Activated T-cell treated with anti-CD3 and anti-CD28 coated beads, Interleukin-2, amount 50 U/mL, for 24 hours (primary cell): ENCODE measurements at places on chromosomes 2 and 18.

DNA sequence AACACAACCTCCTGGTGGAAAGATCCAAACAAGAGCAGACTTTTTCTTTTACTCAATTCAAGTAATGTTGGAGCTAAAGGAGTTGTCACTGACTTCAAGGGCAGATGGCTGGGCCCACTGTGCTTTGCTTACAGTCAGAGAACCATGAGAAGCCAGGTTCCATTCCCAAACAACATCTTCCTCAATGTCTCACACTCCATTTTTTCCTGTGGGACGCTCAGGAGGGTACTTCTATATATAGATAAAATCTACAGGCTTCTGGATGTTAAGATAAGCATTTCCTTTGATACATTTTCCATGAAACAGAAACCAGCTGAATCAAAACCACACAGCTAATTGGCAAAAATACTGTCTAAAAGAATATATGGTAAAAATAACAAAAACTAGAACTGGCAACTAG lies 14.4 kb downstream of the IWS1 start:
- no peak for DNase-seq

DNA sequence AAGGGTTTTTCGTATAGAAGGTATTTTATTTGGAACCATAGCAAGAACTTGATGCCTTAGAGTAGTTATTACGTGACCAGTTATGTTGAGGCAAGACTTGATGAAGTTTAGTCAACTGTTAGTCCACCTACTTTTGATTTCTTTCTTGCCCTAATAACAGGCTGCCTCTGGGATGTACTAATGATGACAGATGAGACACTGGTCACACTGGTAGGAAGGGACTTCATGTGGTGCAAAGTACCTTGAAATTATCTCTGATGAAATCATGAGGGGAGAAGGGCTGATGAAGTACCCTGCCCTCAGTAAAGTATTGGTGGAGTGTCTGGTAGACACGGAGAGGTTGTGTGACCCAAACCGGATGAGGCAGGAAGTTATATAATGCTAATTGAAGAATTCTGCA lies 5.4 kb downstream of the DIS3L2 start:
- no peak for DNase-seq

- DNase-seq, result no peak
These were observed 248.8 kb downstream of the MREG start for GRCh38 chr2:215764441-215765048.

GRCh38 chr2:45879406-45879805 lies 227.9 kb downstream of the PRKCE start:
- DNase-seq, result no peak

DNA sequence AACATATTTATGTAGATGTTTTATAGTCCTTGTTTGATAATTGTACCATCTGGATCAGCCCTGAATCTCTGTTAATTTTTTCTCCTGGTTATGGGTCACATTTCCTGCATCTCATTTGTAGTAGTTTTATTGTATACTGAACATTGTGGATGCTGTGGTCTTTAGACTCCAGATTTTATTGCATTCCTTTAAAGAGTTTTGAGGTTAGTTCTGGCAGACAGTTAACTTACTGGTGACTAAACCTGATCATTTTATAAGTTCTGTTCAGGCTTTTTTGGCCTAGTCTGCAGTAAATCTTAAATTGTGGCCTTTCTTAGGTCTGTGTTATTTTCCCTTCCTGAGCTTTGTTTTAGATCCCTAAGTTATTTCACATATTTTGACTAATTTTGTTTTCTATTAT lies 84.3 kb downstream of the FANCL start:
- no peak for DNase-seq

DNA sequence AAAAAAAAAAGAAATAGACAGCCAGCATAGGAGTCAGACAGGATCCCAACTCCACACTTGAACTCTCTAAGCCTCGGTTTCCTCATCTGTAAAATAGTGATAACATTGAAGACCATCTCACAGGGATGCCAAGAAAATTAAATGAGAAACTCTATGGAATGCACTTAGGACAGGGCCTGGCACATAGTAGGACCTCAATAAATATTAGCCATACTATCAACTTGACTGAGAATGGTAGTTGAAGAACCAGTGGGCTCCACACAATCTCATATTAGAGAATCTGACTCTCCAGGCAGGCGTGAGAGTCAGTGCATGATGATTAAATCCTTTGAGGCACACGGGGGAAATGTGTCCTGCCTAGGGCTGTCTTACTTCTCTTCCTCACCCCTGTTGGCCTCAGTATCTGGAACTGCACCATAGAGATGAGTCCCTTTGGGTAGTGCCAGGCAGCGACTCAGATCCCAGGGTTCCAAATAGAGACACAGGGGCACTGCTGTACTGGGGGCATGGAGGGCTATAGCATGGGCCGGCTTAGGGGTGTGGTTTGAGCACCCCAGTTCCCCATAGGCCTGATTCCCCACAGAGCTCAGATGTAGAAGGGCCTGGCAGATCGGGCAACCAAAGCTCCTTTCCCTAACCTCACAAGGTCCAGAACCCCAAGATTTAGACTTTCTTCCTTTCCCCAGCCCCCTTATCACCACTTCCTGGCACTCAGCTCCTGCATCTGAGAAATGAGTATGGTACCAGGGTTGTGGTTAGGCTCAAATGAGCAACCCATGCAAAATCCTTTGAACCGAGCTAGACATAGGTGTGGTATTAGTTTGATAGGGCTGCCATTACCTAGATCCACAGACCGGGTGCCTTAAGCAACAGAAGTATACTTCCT lies 51.3 kb upstream of the CAB39 start:
- peak; percentile 75 for DNase-seq

DNA sequence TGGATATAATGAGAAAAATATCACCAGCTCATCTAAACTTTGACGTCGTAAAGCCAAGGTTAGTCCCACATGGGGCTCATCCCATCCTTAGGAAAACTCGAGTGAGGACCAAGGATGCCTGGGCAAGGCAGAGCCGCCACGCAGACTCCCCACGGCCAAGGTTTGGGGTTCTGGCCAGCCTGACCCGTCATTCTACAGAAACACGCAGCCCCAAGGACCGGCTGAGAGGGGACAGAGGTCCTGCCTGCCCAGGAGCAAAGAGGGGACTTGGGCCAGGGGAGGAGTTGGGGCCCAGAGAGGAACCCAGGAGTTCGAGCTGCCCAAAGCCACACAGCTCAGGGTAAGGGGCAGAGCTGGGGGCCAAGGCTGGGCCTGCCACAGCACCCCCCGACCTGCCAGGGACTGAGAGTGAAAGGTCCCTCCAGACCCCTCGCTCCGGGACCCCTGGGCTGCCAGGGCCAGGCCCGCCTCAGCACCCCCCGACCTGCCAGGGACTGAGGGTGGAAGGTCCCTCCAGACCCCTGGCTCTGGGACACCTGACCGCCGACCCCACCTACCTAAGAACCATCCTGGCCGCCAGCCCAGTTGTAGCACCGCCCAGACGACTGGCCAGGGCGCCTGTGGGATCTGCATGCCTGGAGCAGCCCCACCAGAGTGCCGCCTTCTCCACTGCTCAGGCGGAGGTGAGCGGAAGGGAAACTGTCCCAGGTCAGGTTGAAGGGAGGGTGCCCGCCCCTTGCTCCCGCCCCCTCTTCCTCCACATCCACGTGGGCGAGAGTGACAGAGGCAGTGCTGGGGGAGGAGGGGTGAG lies at the start of gene PDCD1:
Gene PDCD1 (minus strand): TSS at position 689 of the 811 bp plus-strand sequence. CDS start 56 bp downstream, at position 633.
- no peak for DNase-seq

DNA sequence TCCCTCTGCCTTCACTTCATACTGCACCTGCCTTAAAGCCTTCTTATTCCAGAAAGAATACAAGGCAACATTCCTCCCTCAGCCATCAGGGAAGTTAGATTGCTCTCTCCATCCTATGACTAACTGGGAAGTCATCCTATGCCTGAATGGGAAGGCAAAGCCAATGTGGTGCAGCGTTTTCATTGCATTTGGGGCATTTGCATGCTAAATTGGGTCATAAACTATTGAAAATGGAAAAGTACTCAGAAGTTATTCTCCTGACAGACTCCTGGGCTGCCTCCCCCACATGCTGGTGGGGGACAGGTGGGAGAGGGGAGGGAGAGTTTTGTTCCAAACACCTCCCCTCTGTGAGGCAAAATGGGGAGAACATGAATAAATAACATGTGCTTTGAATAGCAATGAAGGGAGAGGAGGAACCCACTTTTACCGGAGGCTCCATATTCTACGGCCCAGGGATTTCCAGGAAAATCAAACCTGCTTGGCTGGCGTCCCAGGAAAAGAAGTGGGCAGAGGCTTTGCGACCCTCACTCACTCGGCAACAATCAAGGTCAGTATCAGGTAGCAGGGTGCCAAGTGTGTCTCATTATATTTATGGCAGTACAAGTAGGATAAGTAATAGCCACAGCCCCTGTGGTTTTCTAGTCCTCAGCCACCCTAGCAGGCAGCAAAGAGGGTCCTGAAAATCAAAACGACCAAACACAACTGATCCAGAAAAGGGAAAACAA lies 84.1 kb downstream of the BOD1L2 start:
- no peak for DNase-seq

DNA sequence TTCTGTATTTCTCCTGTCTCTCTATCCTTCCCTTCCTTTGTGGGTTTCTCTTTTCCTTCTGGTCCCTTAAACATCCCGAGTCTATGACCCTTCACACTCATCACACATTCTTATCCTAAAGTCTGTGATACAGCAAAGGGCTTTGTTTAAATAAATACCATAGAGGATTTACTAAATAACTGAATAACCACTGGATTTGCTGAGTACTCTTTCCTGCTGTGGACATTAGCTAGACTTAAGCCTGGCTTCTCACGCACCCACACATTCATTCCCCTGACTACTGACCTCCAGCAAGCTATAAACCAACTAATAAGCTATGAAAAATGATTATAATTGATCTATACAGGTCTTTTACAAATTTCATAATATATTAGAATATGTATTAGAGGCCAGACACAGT lies 76.6 kb downstream of the COL4A3 start:
- no peak for DNase-seq

- no peak for DNase-seq
These were observed 94.9 kb upstream of the PAPOLG start for GRCh38 chr2:60661073-60661738.

DNA sequence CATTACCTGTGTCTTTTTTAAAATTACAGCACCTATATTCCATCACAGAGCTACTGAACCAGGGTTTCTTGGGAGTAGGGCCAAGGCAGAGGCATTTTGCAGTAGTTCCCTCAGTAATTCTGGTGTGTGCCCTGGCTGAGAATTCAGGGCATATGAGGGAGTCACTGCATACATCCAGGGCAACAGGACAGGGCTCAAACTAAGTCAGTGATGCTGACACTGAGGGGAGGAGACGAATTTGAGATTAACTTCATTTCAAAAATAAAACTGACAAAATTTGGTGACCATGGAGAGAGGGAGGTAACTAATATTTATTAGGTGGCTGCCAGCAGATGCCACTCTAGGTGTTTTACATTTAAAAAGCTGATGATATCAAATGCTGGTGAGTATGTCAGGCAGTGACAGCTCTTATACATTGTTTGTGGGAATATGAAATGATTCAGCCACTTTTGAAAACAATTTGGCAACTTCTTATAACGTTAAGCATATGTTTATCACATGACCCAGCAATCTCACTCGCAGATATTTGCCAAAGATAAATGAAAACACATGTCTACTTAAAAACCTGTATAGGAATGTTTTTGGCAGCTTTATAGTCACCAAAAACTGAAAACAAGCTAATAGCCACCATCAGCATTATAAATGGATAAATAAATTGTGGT lies 20.3 kb downstream of the STRADB start:
- no peak for DNase-seq

- DNase-seq, result no peak
These were observed 29.7 kb downstream of the XDH start for GRCh38 chr2:31384771-31385276.

- DNase-seq, result no peak
These were observed 427.3 kb upstream of the HS6ST1 start for GRCh38 chr2:128745946-128746345.

DNA sequence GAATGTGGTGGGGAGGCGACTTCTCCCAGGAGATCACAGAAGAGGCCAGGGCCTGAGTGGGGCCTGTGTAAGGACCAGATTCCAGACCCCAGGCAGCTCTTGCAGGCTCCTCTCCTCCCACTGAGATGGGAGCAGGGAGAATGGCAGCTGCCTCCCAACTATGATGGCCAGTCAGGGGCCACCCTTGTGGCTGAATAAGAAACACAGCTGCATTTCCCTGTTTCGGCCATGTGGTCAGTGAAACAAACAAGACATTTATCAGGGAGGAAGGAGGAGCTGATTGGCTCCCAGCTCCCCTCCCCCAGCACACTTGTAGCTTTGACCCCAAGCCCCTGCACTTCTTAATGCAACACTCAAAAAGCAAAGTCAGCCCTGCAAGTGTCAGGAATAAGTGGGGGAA lies 143.5 kb downstream of the CELF4 start:
- no peak for DNase-seq

- DNase-seq, result no peak
These were observed 298.2 kb upstream of the CHST9 start for GRCh38 chr18:27483276-27483675.

DNA sequence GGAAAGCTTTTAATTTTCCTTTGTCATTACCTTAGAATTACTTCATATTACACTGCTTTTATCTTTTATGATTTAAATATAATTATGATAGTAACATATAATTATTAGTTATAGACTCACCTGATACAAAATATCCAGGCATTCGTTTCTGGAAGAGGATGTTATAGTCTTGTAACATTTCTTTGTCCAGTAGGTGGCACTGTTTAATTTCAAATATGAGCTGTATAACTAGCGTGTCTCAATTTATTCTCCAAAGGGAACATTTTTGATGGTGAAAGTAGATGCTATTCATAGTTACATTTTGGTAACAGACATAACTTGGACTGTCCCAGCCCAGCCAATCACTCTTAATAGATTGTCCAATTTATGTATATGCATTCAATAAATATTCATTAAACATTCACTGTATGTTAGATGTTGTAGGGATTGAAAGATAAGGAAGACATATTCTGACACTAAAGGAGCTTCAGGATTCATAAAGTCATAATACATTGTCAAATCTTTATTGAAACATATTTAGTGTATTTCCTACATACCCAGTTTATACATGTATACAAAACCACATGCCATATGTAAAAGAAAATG lies 19.2 kb downstream of the DAW1 start:
- DNase-seq, result no peak

GRCh38 chr18:78448591-78448990 lies 531.0 kb upstream of the SALL3 start:
- no peak for DNase-seq

DNA sequence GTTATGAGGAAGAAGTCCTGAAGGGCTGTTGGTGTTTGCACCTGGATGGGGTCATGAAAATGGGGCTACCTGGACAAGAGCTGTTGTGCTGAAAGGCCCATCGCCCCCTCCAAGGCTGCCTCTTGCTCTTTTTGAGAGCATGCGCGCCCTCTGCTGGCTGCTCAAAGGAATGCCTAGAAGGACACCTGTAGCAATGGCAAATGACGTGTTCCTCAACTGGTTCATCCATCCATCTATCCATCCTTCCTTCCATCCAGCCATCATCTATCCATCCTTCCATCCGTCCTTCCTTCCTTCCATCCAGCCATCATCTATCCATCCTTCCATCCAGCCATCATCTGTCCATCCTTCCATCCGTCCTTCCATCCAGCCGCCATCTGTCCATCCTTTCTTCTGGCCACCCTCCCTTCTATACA lies 17.2 kb upstream of the RPL31 start:
- DNase-seq, result peak; percentile 82
